ENCODE measurements at places on chromosomes 13 and 19.

DNA sequence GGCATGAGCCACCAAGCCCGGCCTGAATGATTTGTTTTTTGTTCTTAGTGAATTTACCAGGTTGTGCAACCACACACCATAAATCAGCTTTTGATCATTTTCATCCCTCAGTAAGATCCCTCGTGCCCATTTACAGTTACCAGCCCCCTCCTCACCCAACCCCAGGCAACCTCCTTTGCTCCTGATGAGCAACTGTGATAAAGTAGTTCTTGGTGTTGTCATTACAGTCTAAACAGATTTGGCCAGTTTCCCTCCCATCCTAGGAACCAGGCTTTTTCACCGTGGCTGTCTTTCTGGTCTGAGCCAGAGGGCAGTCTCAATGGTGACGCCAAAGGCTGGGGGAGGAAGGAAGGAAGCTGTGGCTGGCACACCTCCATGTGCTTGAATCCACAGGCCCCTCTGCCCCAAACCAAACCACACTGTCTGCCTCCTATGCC lies 61.2 kb upstream of the WDFY2 start:
- no peak for DNase-seq

DNA sequence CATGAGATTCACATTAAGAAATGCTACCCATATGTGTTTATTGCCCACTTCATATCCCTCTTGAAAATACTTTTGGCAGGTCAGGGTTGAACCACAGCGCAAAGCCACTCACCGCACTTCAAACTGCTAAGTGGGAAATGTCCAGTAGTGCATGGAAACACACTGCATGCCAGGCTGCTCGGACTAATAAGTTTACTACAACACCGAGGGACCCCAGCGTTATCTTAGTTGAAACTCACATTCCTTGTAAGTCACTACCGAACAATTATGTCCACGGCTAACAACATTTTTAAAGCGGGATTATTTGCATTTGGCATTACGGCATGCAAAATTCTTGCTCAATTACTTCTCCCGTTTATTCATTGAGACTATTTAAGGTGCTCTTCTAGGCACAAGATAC lies 4.0 kb downstream of the BRD4 start:
- DNase-seq: no peak

DNA sequence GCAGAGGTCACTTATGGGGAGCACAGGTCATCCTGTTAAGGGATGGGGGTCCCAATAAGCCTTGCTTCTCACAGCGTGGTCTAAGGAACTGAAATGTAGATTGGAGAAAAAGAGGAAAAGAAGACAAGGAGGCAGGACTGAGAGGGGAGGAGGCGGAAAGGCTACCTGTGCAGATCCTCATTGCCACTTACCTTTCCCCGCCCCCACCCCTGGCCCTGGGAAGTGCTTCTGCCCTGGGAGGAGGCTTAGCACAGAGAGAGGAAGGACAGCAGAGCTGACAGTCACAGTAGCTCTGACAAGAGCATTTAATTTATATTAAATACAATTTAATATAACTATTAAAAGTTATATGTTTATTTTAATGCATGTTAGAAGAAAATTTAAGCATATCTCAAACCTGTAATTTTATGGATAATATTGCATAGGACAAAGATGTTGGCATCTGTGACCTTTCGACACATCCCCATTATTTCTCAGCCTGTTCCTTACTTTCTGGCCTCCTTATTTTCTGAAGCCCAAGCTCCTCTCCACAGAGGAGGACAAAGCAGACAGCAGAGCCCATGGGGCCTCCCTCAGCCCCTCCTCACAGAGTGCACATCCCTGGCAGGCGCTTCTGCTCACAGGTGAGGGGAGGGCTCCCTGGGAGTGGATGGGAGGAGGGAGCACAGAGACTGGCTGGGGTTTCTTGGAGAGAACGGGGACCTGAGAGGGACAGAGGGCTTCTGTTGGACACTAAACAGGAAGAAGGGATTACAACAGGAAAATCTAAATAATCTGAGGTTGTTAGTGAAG lies 23.4 kb downstream of the CEACAM21 start:
- no peak for DNase-seq

DNA sequence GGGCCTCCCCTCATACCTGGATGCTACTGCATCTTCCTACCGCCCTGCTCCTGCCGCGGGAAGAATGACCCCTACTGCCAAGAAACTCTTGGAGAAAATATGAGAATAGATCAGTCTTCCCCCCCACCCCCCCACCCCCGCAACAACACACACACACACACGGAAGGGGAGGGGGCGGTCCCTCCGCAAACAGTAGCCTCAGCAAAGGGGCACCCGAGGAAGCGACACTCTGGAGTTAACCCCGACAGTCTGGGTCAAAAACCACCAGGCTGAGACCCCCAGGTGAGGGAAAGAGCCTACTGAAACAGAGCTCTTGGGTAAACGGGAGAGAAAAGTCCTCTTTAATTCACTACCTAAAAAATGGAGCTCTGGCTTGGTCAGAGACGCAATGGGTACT lies 1.2 kb downstream of the MED26 start:
- DNase-seq: no peak

DNA sequence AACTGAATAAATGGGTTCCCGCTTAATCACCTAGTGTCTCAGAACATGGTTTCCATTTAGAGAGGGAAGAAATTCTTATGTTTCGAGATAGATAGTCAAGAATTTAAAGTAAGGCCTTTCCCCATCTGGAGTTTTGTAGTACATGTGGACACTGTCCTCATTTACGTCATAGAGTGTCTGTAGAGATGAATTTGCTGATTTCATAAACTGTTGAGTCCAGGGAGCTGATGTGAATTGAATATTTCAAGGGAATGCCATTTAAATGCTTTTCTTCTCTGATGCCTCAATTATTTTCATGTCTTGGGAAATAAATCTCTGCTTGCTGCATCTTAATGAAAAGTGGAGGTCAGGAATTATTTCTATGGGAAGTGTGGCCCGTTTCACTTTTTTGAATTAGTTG lies 9.5 kb downstream of the CEBPG start:
- no peak for DNase-seq

DNA sequence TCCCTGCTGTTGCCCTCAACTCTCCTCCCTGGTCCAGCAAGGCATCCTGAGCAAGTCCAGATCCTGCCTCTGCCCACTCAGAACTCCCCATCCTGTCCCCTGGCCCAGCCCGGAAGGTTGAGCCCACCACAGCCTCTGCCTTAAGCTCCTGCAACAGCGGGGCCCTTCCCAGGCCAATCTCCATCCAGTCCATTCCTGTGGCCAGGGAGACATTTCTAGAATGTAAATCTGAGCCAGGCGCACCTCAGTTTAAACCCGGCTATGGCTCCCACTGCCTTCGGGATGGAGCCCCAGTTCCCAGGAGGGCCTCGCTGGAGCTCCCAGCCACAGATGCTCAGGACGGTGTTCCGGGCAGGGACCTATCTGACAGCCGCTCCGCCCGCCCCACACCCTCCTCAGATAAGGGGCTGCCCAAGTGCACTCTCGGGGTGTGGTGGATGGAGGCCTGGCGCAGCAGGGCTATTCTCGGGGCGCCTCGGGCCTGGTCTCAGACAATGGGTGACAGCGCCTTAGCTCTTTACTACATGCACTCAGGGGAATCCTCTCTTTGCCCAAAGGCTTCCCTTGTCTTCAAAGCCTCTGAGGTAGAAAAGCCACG lies 5.3 kb downstream of the TRAPPC6A start:
- no peak for DNase-seq

DNA sequence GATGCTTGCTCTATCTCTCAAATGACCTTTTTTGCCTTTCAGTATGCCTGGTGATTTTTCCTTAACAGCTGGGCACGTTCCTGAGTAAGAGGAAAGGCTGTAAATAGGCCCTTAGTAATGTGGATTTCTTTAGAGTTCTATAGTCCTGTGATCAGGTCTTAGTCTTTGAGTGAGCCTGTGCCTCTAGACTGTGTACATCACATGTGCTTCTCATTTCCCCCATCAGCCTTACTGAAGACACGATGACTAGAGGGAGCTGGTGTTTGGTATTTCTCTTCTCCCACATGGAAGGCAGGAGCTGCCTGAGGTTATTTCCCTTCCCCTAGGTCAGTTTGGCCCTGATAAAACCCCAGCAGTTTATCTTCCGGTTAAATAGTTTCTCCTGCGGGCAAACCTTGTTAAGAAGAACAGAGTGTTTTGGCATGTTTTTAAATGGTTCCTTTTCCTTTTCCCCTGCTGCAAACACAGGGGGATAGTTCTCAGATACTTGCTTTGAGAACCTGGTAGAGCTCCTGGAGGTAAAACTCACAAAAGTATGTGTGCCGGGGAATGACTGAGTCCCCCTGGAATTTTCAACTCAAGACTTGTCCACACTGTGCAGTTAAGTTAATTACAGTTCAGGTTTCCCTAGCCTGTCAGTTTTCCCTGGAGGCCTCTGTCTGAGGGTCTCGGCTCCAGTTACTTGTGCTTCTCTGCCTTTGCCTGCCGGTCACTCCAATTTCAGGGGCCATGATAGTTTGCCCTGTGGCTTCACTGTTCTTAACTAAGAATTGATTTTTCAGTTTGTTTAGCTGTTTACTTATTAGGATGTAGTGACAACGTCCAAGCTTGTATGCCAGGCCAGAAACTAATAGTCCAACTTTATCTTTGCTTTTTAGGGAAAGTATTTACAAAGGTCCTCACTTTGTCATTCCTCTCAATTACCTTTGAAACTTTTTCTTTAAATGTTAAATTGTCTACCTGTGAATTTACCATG lies 94.4 kb downstream of the URI1 start:
- DNase-seq: no peak

- no peak for DNase-seq
Observed at GRCh38 chr13:77386880-77387606, 60.1 kb upstream of the MYCBP2 start.

Data from COLO829 (cell line).